Gastrocnemius medialis (tissue), 4 donors: ENCODE measurements at places on chromosomes 6 and 20.

GRCh38 chr6:71886184-71887005 lies at the start of gene RIMS1:
Gene RIMS1, plus strand, starts transcription at chr6:71886550. Its CDS starts 474 bp downstream, at chr6:71887024.
- no peak for DNase-seq

- no peak for DNase-seq
Observed at GRCh38 chr6:22590423-22590822, 21.1 kb downstream of the HDGFL1 start.

- no peak for DNase-seq
Observed at GRCh38 chr6:167494698-167495435, 170.0 kb downstream of the TTLL2 start.

DNA sequence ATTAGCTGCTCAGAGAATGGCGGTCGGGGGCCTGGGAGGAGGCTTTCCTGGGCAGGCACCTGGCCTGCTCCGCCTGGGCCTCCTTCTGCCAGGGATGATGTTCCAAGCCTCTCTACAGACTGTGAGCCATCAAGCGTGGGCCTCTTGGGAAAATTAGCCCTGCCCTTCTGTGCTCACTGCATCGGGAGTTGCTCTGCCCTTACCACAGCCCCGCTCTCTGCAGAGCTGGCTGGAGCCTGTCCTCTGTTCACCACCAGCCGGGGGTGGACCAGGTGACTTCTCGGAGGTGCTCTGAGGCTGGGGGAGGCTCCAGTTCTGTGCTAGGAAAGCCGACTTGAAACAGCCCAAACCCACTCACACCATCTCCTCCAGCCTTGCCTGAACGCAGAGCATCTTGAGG lies 24.2 kb downstream of the MDGA1 start:
- DNase-seq = no peak

DNA sequence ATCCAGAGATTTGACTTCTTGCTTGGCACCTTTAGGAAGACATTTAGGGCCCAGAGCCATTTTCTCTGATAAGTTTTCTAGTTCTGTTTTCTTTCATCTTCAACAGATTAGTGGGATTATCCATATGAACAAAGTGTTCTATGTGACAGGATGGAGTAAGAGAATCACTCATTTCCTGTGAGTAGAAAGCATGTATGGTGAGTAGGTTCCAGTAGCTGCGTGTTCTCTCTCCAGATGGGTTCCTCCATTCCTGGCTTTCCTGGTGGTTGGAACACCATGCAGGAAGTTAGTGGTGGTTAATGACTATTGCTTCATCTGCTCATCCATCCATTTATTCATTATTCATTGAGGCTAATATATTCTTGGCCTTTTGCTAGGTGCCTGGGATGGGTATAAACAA lies 54.0 kb downstream of the EFCAB8 start:
- no peak for DNase-seq

DNA sequence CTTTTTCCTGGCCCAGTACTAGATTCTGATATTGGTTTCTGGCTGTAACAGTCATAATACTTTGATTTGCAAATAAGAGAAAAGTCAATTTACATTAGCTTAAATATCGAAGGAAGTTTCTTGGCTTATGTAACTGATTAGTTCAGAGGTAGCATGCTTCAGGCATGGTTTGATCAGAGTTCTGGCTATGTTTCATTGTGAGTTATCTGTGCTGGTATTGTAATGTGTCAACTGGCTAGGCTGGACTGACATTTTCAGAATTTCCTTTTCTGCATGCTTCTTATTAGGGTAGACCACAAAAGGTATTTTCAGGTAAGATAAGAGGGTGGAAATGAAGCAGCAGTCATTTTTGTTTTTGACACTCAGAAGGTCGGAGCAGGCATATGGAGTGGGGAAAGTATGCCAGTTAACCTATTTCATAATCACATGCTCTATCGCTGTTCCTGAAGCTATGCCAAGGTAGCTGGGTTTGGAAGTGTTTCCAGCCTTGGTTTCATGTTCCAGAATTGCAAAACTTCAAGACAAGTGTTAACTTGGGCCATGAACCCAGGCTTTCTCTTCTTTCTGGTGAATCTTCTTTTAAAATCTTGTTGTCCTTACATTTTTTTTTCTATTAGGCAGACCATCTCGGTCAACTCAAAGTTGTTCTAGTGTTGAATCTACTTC lies 244.9 kb downstream of the DHX35 start:
- peak; percentile 69 for DNase-seq

GRCh38 chr6:158653577-158654354 lies 3.9 kb downstream of the SYTL3 start:
- no peak for DNase-seq

DNA sequence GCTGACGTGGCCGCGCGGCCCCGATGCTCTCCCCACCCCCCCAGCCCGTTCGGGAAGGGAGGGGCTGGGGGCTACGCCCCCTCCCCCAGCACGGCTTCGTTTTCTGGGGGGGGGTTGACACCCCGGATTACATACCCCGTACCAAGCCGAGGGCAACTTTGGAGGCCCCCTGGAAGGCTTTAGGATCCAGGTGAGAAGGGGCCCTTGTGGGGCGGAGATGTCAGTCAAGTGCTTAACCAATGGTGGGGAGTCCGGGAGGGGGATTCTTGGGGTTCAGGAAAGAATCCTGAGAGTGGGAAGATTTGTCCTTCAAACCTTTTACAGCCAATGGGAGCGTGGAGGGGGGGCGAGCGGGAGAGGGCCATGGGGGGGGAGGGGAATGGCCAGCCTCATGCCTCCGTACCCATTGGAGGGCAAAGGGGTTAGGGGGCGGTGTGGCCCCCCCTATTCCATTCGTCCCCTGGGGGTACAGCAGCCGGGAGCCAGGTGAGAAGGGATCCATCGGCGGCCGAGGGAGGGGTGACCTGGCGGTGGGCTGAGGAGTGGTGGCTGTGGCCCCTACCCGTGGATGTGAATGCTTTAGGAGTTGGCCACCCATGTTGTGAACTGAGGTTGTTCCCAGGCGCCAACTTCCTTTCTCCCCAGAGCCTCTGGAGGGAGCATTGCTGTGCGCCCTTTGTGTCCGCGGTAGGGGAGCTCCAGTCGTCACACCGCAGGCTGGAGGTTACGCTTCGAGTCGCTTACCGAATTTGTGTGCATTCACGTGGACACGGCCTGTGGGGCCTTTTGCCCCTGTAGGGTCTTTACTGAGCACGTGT lies 682 bp downstream of the BRD2 start:
- peak; percentile 63 for DNase-seq

GRCh38 chr20:61958773-61959700 lies 106.6 kb downstream of the TAF4 start:
- no peak for DNase-seq

GRCh38 chr6:35787266-35788218 lies 6.7 kb downstream of the CLPSL1 start:
- DNase-seq = no peak

GRCh38 chr6:167735084-167735950 lies 91.4 kb upstream of the AFDN start:
- DNase-seq = no peak

GRCh38 chr20:51542571-51543421 lies at the start of gene NFATC2:
Gene NFATC2, minus strand, starts transcription at chr20:51542719. Its CDS starts 220 bp downstream, at chr20:51542499.
- peak; percentile 43 for DNase-seq
